ENCODE measurements at places on chromosomes 4 and X.

- DNase-seq, result no peak
Measured at GRCh38 chr4:110245577-110245976, 47.2 kb upstream of the ELOVL6 start.

DNA sequence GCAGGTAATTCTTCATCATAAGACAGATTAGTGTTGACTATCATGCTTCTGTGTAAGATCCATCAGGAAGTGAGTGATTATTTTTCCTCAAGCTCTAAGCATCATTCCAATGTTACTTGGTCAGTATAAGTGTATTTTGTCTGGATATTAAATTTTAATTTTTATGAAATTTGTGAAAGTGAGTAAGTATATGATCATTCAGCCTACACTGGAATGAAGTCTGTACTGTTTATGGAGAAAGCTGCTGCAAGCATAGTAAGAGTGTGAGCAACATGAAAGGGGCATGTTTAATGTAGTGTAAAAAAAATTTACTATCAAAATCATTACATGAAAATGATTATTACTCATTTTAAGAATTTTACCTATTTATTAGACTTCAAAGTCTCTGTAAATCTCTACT, 84.8 kb downstream of the IL15 start:
- DNase-seq, result no peak

- DNase-seq, result no peak
Measured at GRCh38 chr4:38011511-38012162, 51.4 kb downstream of the PTTG2 start.

DNA sequence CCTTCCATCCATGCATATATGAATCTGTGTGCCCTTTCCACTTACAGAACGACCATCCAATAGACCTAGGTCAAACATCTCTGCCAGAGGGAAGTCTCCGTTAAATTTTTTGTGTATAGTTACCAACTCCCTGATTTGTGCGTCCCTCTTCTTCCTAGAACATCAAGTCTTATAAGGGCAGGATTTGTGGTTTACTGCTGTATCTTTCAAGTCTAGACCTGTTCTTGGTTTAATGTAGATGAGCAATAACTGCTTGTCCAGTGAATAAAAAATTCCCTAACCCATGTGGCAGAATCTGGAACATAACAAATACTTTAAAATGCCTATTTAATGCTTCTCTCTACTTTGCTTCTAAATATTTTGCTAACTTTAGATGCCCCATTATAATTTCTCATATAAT, 988.8 kb downstream of the RAPGEF2 start:
- DNase-seq, result no peak

- no peak for DNase-seq
Measured at GRCh38 chr4:155745984-155746383, 12.8 kb upstream of the GUCY1B1 start.

GRCh38 chr4:70530997-70531396, 12.6 kb downstream of the AMTN start:
- no peak for DNase-seq

Data from nucleus accumbens (tissue), 56 donors.